ENCODE measurements at places on chromosomes 16 and 17.

DNA sequence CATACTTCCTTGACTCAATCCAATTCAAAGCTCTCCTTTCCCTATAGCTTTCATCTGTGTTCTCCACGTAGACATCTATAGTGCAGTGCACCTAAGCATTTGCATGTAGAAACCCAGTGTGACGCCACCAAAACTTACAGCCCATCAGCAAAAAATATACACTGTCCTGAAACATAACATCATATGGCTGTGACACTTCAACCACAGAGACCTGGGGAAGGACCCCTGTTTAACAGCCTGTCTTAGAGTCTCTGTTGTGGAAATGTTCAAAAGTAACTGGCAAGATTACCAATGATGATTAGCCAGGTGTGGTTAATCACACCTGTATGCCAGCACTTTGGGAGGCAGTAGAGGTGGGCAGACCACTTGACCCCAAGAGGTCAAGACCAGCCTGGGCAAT, 22.2 kb downstream of the GSPT1 start:
- DNase-seq: no peak

DNA sequence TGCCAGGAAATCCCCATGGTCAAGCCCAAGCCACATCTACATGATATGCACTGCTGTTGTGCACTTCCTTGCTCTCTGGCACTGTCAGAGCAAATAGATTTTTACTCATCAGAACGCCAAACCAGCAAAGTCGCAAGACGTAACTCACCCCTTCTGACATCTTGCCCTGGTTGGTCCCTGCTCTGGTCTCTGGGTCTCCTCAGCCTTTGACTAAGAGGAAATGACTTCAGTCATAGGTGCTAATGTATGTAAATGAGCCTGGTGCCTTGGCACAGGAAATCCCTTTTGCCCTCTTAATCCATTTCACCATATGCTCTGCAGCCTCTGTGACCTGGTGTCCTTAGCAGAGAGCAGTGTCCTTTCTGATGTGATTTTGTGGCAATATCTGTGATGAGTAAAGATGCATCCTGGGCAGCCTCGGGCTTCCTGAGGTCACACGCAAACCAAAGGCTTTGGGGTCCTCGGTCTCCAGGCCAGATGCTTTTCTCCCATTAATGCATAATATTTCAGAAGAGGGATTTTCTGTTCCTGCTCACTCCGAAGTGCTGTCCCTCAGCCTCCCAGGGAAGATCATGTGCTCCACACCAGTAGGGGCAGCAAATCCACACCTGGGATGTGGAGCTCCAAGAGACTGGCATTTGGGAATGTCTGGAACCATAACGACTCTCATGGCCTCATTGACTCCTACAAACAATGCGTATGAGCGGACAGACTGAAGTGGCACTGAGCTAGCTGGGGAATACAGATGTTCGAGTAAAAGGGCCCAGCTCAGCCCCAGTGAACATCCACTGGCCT, 66.9 kb downstream of the GP2 start:
- DNase-seq: no peak

DNA sequence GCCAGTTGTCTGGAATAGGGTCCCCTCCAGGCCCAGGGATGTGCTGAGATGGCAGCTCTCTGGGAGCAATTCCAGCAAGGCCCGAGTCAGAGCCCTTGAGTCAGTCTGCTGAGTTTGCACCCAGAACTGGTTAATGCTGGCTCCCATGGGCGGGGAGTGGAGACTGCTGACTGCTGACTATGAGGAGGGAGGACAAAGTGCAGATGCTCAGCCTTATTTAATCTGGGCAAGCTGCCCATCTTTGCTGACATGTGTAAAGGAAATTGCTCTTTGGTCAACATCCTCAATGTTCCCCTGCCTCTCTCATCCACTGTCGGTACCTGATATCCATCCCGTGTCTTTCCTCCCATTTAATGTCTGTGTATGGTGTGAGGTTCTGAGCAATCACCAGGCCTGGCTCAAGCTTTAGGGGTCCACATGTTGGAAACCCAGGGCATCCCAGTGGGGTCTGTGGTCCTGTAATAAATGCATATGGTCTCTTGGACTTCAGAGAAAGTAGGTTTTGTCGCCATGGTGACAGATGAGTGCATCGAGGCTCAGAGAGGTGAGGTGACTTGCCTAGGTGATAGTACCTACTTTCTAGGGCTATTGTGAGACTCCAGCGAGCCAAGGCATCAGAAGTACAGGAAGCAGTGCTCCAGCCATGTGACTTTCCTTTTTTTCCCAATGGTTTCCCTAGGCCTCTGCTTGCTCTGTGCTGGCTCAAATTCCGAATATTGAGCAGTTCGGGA, 20.0 kb upstream of the RNF135 start:
- no peak for DNase-seq

DNA sequence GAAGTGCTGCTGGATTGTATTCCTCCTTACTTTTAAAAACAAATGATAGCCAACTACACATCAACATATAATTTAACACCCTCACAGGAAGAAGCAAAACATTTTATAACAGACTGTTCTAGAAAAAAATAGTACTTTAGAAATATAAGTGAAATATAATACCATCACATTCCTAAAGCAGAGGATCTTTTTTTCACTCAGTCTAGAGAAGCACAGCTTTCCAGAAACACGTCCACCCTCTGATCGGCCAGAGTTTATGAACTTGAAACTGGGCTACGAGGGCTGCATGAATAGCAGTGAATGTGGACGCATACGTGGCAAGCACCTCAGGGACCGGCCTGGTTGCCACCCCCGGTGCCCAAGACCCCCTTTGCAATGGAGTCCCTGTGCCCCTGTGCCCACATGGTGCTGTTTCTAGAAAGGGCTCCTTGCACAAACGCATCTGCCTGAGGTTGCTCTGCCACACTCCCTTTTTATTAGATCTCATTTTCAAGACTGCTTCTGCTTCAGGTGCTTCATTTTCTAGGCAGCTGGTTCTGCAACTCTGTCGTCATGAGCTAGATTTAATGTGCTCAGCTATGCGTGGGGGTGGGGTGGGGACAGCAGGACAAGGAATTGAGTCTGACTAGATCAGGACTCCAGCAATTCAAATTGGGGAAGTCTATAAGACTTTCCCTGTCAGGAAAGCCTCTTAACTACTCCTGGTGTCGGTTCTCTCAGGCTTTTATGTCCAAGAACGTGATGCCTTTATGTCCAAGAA, 29.1 kb upstream of the ERN1 start:
- no peak for DNase-seq

DNA sequence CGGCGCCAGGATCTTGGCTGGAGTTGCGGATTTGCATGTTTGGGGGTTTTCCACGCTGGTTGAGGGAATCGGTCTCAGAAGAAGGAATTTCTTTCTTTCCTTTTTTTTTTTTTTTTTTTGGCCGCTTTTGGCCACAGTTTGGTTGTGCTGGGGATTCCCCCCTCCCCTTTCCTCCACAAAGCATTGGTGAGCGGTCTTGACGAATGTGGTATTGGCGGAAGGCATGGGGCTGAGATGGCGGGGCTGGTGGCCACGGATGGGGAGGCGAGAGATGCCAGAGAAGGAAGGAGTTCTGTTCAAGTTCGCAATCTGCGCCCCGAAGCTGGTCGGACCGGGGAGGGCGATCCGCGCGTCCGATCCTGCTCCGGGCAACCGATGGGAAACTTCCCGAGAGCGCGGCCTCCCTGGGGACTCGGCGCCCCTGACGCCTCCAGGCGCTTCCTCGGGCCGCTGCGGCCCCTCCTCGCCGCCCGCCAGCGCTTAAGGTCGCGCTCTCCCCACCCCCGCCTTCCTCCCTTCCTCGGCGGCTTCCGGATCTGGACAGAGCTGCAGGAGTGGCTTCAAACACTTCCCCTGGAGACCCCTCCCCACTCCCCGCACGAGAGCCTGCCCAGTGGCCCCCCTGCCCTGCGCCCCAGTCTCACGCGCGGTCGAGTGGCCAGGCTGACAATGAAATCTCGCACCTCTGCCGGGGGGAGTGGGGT, 43.2 kb downstream of the RAI1 start:
- no peak for DNase-seq

GRCh38 chr17:27569257-27569722, 61.7 kb upstream of the LGALS9 start:
- no peak for DNase-seq

DNA sequence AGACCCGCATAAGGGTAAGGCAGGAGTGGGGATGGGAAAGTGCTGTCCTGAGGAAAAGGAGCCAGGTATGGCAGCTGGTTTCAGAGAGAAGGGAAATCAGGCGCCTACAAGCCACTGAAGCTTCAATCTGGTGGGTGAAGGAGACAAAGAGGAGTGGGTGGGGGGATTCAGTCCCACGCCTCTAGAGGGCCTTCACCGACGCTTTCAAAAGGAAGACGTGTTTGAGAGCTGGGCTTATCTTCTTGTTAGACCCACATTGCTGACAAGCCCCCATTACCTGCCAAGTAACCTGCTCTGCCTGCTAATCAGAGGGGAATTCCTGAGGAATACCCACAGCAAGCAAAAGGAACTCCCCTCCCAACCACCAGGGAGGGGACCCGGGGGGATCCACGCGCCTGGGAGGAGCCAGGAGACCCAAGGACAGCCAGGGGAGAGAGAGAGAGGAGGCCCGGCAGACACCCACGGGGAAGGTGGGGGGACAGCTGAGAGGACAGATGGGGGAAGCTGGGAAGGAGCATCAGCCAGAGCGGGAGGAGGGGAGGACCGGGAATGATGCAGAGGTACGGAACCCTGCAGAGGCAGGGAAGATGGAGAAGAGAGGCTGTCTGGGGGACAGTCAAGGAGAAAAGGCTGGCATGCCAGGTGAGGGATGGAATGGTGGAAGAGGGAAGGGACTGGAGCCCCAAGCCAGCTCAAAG, 1.0 kb downstream of the MTMR4 start:
- no peak for DNase-seq

DNA sequence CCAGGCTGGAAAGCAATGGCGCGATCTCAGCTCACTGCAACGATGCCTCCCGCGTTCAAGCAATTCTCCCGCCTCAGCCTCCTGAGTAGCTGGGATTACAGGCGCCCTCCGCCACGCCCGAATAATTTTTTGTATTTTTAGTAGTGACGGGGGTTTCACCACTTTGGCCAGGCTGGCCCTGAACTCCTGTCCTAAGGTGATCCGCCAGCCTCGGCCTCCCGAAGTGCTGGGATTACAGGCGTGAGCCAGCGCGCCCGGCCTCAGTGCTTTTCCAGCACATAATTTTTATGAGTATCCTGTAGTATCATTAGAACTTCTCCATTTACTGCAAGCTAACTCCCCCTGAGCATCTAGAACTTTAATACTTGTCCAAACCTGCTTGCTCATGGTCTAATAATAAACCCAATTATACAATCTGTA, 1.8 kb downstream of the UBE2G1 start:
- no peak for DNase-seq

GRCh38 chr17:76575570-76575969, 10.1 kb downstream of the ST6GALNAC2 start:
- no peak for DNase-seq

GRCh38 chr16:54936979-54937670, 6.5 kb downstream of the IRX5 start:
- DNase-seq: no peak

- no peak for DNase-seq
Observed at GRCh38 chr17:43645765-43646481, 15.8 kb downstream of the MEOX1 start.

GRCh38 chr17:29237476-29238132, 9.1 kb upstream of the CRYBA1 start:
- no peak for DNase-seq

GRCh38 chr17:69523244-69523861, 108.9 kb downstream of the MAP2K6 start:
- DNase-seq: peak; percentile 11

DNA sequence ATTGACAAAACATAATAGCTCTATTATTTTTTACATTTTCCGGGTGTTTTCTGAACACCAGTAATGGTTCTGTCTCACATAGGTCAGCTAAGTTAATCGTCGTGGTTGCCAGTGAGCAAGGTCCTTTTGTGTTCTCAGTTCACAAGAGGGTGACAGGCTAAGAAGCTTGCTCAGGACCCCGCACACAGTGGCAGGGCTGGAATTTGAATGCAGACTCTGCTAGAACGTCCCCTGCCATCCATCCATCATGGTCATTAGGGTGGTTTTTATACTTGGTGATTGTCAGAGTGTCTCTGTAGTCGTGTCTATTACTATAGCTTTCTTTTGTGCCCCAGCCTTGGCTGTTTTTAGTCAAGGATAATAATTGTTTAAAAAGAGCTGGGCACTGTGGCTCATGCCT, 176.2 kb downstream of the SNX29 start:
- DNase-seq: no peak

DNA sequence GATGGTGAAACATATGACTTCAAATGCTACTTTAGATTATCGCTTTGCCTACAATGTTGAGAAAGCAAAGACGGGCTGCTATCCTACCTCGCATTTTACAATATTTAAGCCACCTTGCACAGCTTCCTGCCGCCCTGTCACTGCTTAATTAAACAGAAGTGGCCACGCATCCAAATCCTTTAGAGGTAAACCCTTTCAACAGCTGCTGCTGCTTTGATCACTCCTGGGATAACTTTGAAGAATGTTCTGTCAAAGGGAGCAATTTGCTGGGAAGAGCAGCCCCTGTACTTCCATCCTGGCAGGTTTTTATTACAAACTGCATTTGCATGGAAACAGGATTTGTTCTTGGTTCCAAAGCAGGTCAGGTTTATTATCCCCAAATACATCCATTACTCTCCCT, 24.2 kb upstream of the SSTR2 start:
- DNase-seq: no peak

GRCh38 chr17:2070241-2071023, 15.5 kb downstream of the HIC1 start:
- DNase-seq: no peak

DNA sequence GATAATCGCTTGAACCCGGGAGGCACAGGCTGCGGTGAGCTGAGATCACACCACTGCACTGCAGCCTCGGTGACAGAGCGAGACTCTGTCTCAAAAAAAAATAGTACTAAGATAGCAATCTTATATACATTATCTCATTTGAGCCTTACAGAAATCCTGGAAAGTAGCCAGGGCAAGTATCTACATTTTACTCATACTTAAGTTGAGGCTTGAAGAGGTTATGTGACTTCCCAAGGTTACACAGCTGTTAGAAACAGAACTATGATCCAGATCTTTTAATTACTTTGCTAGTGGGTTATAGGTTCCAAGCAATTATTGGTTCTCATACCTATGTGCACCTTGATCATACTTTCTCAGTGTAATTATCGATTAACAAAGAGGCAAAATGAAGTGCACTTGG, 15.4 kb downstream of the C17orf78 start:
- no peak for DNase-seq

DNA sequence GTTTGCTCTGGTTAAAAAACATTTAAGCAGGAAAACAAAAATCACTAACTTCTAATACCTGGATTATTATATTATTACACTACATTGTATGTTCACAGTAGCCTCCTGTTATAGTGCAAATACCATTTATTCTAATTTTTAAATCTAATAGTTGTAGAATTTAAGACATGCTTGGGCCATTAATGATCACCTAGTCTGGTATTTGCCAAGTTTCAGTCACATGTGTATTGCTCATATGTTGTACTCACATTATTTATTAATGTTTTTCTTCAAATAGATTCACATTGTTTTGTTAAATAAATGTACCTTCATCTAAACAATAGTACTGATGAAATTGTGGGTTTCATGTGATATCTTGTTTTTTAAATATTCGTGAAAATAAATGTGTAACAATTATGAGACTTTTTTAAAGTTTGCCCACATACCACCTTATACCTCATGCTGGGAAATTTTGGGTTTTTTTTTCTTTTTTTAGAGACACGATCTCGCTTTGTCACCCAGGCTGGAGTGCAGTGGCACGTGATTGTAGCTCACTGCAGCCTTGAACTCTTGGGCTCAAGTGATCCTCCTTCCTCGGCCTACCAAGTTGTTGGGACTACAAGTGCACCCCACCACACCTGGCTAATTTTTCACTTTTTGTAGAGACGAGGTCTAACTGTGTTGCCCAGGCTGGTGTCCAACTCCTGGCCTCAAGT, 5.9 kb downstream of the ZNF771 start:
- no peak for DNase-seq
